ENCODE measurements at places on chromosomes 1 and 21. TPM values are rescaled to one million over a fixed set of nuclear protein-coding genes. Genes with fewer than 3 reads are reported as not detected.

Gene CPLANE2
- total RNA-seq, result 1.6 TPM

Gene OR2T5
- total RNA-seq, result not detected

Gene DEDD
- 19.4 TPM for total RNA-seq

Gene ARMH1
- total RNA-seq, result not detected

Gene WDR3
- total RNA-seq, result 20.4 TPM

Gene ARL8A
- total RNA-seq, result 41.4 TPM

Gene MSH4
- total RNA-seq, result 0.05 TPM

Gene OR14K1
- total RNA-seq, result not detected

Gene EDARADD
- not detected for total RNA-seq

Gene ADGRL2
- 57.7 TPM for total RNA-seq

All from mammary microvascular endothelial cell (primary cell).